GM19239 (cell line): ENCODE measurements at places on chromosomes 2 and 18.

DNA sequence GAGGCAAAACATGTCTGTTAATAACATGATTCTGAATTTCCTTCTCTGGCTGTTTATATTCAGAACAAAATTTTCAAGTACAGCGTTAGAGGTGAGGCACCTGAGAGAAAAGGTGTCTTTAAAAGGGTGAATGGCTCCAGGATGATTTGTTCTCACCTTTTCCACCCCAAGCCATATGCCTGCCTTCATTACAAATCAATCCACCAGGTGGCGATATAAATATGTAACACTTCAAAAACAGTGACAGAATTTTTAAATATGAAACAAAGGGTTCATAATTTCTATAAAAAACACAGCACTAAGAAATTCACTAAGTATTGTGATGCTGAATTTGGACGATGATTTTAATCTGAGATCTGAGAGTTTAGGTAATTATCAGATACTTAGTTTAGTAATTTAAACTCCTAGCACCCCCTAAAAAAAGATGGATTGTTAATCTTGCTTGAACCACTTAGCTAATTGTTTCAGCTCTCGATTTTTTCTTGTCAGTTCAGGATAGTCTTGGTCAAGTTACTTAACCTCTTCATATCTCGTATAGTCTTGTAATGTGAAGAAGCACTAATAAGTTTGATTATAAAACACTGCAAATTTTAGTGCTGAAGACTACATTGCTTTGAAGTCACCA is 528.8 kb downstream of the CPS1 start:
- peak; percentile 2 for DNase-seq

GRCh38 chr18:69216321-69216720 is 184.4 kb upstream of the DOK6 start:
- no peak for DNase-seq

DNA sequence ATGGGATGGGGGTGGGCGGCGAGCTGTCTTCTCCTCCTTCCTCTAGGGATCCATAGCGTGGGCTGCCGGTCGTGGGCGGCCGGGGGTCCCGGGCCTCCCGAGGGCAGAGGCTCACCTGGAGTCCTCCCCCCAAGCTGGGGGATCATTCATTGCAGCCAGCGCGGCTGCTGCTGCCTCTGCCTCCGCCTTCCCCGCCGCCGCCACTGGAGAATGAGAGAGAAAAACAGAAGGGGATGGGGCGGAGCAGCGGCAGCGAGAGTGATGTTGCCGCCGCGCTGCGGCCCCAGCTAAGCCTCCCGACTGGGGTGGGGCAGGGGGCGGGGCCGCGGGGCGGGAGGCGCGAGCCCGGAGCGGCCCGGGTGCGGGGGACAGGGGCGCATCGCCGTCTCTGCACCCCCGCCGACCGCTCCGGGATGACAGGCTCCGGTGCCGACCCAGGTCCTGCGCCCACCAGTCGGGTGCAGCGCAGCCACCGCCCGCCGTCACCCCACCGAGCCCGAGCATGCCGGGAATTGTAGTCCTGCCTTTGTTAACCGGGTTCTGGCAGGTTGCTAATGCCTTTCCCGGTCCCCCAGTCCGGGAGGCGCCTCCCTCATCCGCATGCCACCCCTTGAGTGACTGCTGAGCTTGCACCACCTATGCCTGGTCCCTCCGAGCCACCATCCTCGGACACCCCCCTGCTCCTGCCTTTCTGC is at the start of gene KIF3C:
KIF3C (minus strand) TSS at position 225 of the 695 bp plus-strand sequence. CDS start 580 bp downstream, outside the sequence.
- DNase-seq, result peak; percentile 70

- no peak for DNase-seq
Measured at GRCh38 chr2:156164091-156164720, 168.3 kb downstream of the NR4A2 start.

- no peak for DNase-seq
Measured at GRCh38 chr2:188494906-188495305, 203.2 kb downstream of the GULP1 start.

DNA sequence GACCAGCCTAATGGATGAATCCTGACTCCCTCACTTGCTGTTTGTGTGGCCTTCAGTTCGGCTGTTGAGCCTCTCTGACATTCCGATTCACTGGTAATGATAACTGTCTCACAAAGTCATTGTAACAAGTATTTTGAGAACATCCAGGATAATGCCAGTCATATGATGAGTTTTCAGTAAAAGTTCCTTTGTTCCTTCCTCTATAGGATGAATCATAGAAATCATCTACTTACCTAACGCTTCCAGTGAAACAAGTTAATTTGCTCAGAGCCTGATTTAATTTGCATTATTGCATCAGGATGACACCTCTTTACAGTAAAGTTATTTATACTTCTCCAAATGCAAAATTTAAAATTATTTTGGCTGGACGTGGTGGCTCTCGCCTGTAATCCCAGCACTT is 32.0 kb downstream of the RAB31 start:
- no peak for DNase-seq

DNA sequence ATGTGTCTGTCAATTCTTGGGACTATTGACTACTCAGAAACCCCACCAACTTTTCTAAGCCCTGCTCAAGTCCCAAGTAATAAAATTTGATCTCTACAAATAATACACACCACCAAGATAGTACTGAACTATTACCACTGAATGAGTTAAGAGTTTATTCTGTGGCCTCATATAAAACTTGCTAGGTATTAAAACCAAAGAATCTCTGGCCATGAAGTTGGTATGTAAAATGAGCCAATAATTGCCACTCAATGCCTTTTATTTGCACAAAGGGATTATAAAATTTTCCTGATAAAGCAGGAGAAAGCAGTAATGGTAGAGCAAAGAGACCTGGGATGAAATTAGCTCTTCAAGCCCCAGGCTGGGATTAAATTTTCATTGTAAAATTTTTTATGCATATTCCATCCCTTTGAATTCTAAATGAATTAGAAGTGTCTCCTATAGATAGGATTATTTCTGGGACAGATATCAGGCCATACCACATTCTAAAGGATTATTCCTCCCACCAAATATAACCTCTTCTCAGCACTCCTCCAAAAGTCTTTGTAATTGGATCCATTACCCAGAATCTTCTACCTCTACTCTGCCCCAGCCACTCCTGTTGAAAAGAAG is 450.5 kb upstream of the ACVR2A start:
- no peak for DNase-seq

DNA sequence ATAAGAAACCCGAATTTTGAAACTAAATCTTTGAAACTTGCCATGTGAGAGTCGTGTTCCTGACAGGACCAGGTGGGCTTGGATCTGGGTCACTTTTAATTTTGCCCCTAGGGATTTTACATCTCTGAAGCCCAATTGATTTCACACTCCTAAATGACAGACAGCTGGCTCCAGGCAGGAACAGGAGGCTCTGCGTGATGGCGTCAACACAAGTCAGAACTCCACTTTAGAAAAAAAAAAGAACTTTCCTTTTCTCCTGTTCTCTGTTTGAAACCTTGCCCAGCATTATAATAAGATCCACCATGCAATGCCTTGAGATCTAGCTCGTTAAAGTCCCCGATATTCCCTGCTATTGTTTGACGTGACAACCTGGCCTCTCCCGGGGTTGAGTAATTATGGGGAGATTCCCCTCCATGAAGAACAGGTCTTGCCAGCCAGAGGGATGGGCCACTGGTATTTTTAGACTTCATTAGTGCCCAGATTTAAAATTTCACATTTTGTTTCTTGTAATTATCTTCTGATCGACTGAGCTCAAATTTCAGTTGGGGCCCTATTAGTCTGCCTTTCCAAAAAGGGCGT is 260.3 kb downstream of the KLHL29 start:
- DNase-seq, result no peak

GRCh38 chr2:68911246-68911645 is 40.0 kb upstream of the BMP10 start:
- no peak for DNase-seq
